Activated CD8-positive, alpha-beta memory T cell treated with anti-CD3 and anti-CD28 coated beads for 1 hour (primary cell): ENCODE measurements at places on chromosomes 11 and 22.

- DNase-seq: no peak
Measured at GRCh38 chr22:38981005-38981991, 849 bp upstream of the APOBEC3B start.

- DNase-seq: no peak
Measured at GRCh38 chr22:42360348-42360747, 71.9 kb downstream of the NFAM1 start.

DNA sequence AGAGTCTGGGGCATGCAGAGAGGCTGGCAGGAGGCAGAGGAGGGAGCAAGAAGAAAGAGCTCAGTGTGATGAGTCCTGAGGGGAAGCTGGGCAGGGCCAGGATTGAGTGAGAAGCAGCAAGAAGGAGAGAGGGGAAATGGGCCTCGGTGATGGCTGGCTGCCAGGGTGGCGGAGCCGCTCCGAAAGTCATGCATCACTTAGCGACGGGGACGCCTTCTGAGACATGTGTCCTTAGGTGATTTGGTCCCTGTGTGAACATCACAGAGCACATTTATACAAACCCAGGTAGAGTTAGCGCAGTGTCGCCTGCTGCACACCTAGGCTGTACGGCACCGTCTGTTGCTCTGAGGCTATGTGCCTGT lies 15.1 kb downstream of the TBC1D22A start:
- DNase-seq: no peak

GRCh38 chr11:114977651-114978050 lies 299.3 kb downstream of the NXPE2 start:
- DNase-seq: no peak

DNA sequence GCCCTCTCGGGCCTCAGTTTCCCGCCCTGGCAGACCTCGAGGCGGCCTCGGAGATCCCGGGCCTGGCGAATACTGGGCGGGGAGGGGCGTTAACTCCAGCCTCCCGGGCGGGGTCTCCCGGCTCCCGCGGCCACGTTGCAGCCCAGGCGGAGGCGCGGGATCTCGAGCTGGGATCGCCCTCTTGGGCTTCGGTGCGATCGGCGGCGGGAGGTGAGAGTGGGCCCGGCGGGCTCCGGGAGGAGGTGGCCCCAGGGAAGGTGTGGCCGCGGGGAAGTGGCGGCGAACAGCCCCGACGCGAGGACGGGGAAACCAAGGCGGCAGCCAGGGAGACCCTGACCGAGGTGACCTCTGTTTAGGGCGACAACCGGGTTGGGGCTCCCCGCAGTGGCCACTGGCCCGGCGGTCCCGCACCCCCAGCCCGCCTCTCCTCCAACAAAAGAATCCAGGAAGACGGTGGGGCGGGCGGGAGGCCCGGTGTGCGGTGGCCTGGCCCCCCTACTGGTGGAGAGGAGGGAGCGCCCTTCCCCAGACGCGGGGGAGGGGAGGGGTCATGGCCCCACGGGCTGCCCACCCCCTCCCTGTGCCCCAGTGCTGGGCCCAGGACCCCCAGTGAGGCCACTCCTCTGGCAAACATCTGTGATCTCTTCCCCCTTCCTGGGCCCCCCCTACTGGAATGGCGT lies at the start of gene PHETA2:
TSS of gene PHETA2 (plus strand) at position 117 of the 680 bp plus-strand sequence. CDS start 3,046 bp downstream, outside the sequence.
- DNase-seq: no peak

DNA sequence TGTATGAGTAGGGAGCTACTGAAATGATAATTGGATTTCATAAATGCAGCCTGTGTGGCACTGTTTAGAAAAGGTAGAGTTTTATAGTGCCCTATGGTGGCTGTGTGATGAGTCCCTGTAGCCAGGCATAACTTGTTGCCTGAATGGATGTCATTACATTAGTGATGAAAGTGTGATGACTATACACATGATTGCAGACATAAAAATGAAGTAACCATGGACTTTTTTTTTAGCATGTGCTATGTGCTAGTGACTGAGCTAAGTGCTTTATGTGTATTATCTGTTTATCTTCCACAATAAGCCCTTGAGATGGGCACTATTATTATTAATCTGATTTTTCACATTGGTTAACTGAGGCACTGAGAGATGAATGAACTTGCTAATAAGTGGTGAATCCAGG lies 13.5 kb upstream of the GRAMD1B start:
- DNase-seq: no peak

GRCh38 chr11:1938343-1939005 lies 8.7 kb upstream of the MRPL23 start:
- DNase-seq: no peak

DNA sequence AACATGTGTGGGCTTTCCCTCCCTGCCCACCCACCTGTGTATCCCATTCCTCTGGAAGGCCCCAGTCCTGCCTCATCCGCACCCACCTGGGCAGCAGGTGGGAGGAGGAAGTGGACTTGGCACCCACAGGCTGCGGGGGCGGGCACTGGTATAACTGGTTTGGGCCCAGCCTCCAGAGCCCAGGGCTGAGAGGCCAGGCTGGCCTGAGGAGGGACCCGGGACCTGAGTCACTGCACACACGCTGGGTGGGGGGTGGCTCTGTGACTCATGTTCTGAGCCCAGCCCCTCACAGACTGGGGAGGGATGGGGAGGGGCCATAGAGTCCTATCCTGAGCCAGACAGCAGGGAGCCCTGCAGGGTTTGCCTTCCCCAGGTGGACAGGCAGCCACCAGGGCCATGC lies 16.7 kb downstream of the PHLDA2 start:
- DNase-seq: no peak

GRCh38 chr11:47714554-47715081 lies 551 bp downstream of the AGBL2 start:
- DNase-seq: no peak

DNA sequence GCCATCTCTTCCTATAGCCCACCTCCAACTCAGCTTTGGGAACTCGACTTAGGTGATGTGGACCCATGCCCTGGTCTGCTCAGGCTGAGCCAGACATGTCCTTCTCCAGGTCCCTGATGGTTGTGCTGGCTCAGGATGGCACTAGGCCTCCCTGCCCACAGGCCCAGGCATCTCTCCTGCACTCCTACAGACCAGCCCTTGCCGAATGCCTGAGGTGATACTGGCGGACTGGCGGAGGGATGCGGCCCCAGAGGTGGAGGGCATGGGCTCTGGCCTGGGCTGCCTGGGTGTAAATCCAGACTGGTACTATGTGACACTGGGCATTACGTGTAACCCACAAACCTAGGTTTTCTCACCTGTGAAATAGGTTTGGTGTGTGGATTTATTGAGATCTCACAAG lies 352.8 kb downstream of the SHANK2 start:
- DNase-seq: no peak

- DNase-seq: no peak
Measured at GRCh38 chr11:64745189-64745520, 1.2 kb upstream of the RASGRP2 start.

- no peak for DNase-seq
Measured at GRCh38 chr22:26310616-26311015, 118.4 kb upstream of the ASPHD2 start.

GRCh38 chr11:87020764-87021365 lies 16.9 kb upstream of the TMEM135 start:
- no peak for DNase-seq

- DNase-seq: no peak
Measured at GRCh38 chr22:46087816-46088277, 62.5 kb upstream of the PPARA start.

- DNase-seq: no peak
Measured at GRCh38 chr22:35910003-35910769, 118.4 kb downstream of the RBFOX2 start.

GRCh38 chr11:70580036-70580805 lies 181.9 kb downstream of the CTTN start:
- no peak for DNase-seq

GRCh38 chr22:32717337-32718240 lies 83.9 kb upstream of the TIMP3 start:
- no peak for DNase-seq

DNA sequence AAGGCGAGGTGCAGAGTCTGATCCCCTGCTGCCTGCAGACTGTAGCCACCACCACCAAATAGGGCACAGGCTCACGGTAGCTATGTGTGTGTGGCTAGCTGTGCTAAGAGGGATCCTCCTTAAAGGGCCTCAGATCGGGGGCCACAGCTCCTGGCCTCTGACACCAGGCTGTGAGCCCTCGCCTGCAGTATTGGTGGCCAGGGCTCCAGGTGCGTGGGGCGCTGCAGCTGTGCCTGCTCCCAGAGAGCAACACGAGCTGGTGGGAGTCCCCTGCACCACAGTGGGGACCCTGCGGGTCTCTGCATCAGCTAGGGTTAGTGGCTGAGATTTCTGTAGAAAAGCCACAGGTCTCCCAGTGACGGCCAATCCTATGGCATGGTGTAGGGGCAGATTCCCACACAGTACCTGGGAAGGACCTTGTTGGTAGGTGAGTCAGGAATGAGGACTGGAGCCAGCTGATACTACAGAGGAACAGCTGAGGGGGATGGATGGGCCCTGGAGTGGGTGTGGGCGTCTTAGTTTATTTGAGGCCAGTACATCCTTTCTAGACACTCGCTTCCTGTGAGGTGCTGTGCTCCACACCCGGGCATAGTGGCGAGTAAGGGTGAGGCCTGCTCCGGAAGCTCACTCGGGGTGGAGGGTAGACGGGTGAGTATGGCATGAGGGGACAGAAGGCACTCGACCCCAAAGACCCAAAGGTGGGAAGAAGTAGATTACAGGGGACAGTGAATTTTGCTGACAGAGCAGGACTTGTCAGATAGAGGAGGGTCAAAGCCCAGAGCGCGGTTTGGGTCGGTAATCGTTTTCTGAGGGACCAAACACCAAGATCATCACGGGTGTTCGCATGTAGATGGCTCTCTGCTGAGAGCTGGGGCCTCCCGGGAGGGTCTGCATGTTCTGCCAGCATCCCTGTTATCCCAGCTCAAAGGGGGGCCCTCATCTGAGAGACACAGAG lies 212.5 kb downstream of the TBC1D22A start:
- no peak for DNase-seq

DNA sequence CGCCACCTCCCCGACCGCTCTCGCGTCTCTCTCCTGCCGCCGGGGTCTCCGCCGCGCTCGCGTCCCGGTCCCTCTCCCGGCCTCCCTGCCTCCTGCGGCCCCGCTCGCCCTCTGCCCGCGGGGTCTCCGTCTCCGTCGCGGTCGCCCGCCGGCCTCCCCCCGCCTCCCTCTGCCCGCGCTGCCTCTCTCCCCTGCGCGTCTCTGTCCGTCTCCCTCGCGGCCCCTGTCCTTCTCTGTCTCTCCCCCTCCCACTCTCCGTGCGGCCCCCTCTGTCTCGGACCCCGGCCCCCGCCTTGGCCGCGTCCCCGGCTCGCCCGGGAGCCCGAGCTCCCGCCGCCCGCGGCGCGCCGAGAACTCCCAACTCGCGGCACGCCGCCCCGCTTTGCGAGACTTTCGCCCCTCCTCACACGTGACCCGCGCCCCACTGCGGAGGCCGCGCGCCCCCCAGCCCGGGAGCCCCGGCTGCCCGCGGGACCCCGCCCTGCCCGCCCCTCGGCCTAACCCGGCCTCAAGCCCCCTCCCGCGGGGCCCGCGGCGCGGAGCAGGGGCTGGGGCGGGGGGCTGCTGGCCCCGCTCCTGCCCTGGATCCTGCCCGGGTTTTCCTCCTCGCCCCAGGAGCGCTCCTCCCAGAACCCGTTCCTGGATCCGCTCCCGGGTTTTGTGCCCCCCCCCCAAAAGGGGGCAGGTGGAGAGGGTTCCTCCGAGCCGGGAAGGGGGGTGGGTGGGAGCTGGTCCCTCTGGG lies 702 bp upstream of the KCNJ4 start:
- DNase-seq: no peak

GRCh38 chr11:111834432-111835163 lies 36.8 kb downstream of the ALG9 start:
- no peak for DNase-seq

GRCh38 chr11:15327786-15328231 lies 213.1 kb downstream of the INSC start:
- no peak for DNase-seq

GRCh38 chr11:65560555-65561418 lies 2.6 kb upstream of the LTBP3 start:
- DNase-seq: no peak

DNA sequence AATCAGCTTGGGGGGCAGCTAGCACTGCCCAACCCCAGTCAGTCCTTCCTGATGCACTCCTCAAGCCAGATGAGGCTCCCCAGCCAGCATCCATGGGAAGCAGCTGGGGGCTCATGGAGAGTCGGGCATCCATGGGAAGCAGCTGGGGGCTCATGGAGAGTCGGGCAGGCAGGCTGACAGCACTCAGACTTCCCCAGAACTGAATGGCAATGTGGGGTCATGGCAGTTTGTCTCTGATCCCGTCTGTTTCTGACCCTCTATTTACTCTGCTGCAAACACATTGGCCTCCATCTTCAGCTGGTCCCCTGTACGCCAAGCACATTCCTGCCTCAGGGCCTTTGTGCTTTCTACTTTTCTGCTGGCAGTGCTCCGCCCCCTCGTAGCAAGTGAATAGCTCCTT lies 314.8 kb downstream of the NTM start:
- DNase-seq: no peak

GRCh38 chr11:96620464-96621044 lies 230.7 kb downstream of the JRKL start:
- no peak for DNase-seq
